Temporal lobe (tissue), 4 donors: ENCODE measurements at places on chromosomes 13 and 19. TPM values are rescaled to one million over a fixed set of nuclear protein-coding genes. Genes with fewer than 3 reads are reported as not detected.

Gene CCDC159
- total RNA-seq = 3.2 TPM

Gene BCL2L12
- total RNA-seq = 0.25 TPM

Gene CACNA1A
- total RNA-seq = 46.7 TPM

Gene KLHL1
- total RNA-seq = 69.3 TPM

Gene MBD3L3
- total RNA-seq = not detected

Gene NXNL1
- total RNA-seq = not detected

Gene VSTM1
- not detected for total RNA-seq

Gene TMEM221
- 0.74 TPM for total RNA-seq

Gene CEACAM3
- total RNA-seq = 0.25 TPM

Gene PDE4C
- total RNA-seq = 1.2 TPM

Gene ABHD8
- total RNA-seq = 18.7 TPM

Gene TNFSF9
- total RNA-seq = 1.5 TPM

Gene SEMA6B
- total RNA-seq = 32.0 TPM

Gene RFX2
- total RNA-seq = 3.7 TPM

Gene ZNF677
- 35.2 TPM for total RNA-seq

Gene ZNF730
- 14.8 TPM for total RNA-seq
